ENCODE measurements at places on chromosomes 3 and 15.

DNA sequence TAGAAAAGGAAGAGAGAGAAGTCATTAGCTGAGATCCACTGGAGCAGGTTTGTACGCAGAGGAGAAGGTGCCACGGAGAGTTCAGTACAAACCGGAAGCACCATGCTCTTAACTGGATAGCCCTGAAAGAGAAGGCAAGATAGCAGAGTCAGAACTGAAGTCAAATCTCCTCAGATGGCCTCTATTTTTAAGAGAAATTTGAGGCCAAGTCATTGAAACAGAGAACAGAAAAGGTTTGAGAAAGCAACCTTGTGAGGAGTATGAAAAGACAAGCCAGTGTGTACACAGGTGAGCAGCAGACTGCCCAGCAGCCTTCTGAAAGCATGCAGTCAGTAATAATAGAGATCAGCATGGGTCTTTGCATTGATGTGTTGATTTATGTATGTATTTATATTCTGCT lies 66.1 kb upstream of the SPRED1 start:
- DNase-seq: no peak

GRCh38 chr3:134378384-134378783 lies 4.1 kb upstream of the AMOTL2 start:
- DNase-seq: peak; percentile 59

- peak; percentile 29 for DNase-seq
Measured at GRCh38 chr3:155745795-155746550, 1.1 kb upstream of the PLCH1 start.

- no peak for DNase-seq
Measured at GRCh38 chr15:55734641-55735040, 8.3 kb downstream of the PRTG start.

DNA sequence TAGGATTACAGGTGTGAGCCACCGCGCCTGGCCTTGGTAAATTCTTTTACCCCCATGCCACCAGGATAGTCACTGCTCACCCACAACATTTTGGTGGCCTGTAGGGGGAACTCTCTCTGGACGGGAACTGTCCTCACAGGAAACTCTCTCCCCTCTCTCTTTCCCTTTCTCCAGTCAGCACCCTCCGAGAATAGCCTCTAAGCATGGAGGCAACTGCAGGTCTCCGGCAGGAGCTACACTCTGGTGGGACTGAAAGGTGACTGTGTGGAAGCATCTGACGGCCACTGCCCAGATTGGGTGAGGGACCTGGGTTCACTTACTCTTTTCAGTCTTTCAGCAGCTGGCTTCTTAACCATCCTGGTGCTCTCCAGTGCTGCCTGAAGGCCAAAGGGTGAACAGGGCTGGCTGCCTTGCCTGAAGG lies 21.3 kb downstream of the TRANK1 start:
- DNase-seq: no peak
